ENCODE measurements at places on chromosomes 1 and 21.

DNA sequence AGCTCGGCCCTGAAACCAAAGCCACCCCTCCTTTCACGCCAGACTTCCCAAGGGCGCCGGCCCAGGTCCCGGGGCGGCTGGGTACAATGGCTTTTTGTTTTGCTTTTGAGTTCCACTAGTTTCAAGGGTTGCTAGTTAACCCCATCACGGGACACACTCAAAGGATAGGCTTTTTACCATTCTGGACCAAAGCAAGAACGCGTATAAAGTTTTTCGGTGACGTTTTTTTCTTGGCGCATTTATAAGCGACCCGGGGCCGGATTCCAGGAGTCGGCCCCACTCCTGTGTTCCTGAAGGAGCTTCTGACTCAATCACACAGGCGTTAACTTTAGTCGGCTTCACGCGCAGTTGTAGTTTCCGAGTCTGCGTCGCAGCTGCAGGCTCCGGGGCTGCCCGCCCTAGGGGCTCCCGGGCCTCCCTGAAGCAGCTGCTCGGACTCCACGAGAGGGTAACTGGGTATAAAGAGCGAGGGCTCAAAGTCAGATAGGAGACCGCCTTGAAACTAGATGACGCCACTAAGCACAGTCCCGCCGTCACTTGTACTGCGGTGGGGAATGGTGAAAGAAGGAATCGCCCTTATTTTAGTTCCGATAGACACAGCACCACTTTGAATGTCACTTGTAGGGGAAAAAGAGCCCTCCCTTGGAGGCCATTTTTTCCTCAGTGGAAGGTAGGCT is 707 bp upstream of the KLHL21 start:
- peak; percentile 75 for DNase-seq

DNA sequence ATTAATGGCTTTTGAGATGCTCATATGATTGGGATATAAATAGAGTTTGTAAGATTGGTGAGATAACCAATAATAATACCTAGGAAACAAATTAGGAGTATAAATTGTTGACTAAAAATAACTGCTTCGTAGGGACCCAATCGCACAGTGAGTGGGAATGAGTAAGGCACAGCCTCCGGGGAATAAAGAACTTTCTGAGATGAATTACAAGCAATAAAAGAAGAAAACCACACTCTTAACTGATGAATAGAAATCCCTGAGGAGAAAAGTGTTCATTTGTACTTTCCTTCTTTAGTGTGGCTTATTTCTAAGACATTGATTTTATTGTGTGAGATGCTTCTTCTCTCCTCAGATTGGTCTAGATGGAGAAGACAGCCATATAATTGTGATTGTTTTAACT is 443.4 kb upstream of the PRMT6 start:
- no peak for DNase-seq

DNA sequence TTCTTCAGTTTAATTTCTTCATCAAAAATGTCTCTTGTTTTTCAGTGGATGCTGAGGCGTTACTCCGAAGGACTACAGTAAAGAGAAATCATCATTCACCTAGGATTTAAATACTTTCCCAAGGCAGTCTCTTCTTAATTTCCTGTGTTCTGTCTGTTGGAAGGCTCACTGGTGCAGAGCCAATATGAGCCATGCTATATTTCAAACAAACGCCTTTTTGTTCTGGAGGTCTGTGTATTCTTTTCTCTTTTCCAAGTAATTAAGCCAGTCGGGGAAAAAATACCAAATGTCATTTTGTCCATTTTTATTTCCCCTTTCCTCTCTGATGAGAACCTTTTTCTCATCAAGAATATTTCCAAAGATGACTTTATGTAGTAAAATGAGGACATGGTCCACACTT is 206.5 kb downstream of the RWDD3 start:
- no peak for DNase-seq

DNA sequence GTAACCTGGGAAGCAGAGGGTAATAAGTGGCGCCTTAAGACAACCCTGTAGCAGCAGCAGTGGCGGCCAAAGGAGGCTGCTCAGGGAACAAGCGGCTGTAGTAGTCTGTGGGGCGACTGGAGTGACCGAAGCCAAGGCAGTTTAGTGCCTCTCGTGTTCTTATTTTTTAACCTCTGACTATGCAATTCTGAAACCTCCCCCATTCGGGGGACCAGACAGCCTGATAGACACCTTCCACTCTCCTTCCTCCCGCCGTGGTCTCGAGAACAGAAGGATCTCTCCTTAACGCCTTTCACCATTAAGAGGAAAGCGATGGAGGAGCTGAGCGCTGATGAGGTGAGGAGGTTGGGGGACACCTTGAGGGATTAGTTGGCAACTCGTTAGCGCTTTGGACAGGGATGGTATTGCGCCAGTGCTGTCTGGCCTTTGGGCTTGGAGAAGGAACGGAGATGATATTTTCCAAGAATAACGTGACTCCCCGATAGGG is 644 bp downstream of the UBE4B start:
- peak; percentile 65 for DNase-seq

DNA sequence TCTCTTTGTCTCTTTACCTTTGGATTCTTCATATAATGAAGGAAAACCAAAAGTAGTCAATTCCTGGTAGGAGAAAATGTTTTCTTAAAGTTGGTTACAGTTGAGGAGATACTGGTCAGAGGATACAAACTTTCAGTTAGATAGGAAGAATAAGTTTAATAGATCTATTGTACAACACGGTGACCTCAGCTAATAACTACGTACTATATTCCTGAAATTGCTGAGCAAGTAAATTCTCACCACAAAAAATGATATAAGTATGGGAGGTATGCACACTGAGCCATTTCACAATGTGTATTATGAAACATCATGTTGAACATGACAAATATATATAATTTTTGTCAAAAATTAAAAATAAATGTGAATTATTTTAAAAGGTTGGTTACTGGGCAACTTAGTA is 20.4 kb downstream of the SSX2IP start:
- no peak for DNase-seq

DNA sequence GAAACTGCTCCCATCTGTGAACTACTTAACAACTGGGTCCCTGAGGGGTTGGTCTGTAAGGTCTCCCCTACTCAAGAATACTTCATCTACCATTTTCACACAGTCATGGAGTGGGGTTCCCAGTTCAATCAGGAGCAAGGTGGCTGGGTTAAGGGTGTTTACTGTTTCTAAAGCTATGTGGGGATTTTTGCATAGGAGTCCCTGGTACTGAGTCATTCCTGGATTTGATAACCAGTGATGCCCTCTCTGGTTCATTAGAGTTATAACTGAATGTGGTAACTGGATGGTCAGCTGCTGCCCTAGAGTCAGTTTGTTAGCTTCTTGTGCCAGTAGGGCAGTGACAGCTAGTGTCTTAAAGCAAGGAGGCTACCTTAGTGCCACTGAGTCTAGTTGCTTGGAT is 29.4 kb upstream of the KCNJ15 start:
- DNase-seq = peak; percentile 68

- DNase-seq = peak; percentile 53
These were observed 157.2 kb downstream of the PLA2G4A start for GRCh38 chr1:186985889-186986491.

- peak; percentile 31 for DNase-seq
These were observed 7.7 kb downstream of the PRAMEF1 start for GRCh38 chr1:12798911-12799310.

DNA sequence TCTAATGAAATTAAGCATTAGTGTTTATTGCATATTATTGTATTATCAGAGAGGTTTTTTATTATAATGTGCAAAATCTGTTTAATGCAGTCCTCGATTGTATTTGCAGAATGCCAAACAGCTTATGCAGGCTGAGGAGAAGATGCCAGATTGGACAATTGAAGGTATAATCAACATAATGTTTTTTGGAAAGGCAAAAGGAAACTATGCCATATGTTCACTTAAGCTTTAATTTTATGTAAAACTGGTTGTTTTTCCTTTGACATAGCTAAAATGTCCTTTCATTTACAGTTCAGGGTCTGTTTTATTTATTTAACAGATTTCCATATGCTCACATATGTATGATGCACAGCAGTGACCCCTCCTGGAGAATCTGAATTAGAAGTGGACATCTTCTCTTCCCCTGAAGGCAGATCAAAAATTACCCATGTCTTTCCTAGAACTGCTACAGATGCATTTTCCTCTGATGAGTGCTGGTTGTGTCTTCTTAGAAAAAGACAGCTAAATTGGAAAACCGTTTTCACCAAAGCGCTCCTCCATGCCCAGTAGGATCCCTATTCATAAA is 143.5 kb upstream of the USH2A start:
- DNase-seq = peak; percentile 13

GRCh38 chr1:92314024-92314423 is 15.2 kb downstream of the RPAP2 start:
- DNase-seq = no peak

- peak; percentile 47 for DNase-seq
These were observed 9.4 kb upstream of the ELAPOR1 start for GRCh38 chr1:109104364-109105151.

DNA sequence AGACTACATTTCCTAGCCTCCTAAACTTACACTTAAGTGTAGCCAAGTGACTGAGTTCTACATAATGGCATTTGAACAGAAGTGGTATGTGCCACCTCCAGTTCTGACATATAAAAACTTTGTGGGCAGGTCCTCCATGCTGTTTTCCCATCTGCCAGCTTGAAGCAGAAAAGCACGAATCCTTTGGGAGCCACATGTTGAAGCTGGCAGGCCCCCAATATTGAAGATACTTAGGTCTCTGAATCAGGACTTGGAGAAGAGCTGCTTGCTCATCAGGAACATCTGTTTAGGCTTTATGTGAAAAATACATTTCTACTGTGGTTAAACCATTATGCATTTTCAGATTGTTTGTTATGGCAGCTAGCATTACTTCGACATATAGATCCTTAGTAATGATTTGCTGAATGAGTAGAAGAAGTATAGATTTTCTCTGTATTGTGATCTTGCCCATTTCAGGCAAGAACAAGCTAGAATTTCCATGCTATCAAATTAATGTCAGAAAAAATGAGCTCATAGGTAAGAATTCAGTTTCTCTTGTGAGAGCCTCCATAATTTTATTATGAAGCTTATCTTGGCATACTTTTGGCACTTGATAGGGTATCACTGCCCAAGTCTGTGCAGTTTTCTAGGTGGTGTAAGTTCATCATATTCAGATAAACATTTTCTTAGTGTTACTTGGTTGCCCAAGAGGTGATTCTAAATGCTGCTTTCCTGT is 68.4 kb downstream of the GDAP2 start:
- DNase-seq = no peak
